ENCODE measurements at places on chromosomes 4 and X.

- DNase-seq: no peak
These were observed 20.1 kb downstream of the ZNF185 start for GRCh38 chrX:152917656-152918579.

DNA sequence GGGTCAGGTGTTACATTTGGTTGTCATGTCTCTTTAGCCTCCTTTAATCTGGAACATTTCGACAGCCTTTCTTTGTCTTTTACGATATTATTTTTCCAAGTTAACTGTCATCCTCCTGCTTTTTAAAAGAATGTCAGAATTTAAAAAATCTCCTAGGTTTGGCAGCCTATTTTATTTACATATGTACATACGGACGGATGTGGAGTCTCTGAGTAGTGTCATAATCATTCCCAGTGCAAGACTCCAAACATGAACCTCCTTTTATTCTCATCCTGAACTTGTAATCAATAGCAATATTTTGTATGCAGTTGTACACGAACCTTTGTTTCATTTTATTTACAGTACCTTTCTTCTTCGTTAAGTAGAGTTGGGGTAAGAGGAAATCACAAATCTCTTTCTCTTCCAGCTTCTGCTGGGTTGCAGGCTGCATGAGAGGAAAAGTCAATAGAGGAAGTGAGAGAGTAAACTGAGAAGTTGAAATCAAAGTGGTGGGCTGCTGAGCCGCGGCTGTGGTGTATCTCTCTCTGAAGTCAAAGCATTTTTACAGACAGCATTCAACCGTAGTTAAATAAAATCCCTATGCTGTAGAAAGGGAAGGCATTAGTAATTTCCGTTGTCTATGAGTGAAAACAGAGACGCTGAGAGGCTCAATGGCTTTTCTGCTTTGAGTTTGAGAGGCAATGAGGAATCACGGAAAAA, 53.9 kb upstream of the RPS6KA3 start:
- no peak for DNase-seq

DNA sequence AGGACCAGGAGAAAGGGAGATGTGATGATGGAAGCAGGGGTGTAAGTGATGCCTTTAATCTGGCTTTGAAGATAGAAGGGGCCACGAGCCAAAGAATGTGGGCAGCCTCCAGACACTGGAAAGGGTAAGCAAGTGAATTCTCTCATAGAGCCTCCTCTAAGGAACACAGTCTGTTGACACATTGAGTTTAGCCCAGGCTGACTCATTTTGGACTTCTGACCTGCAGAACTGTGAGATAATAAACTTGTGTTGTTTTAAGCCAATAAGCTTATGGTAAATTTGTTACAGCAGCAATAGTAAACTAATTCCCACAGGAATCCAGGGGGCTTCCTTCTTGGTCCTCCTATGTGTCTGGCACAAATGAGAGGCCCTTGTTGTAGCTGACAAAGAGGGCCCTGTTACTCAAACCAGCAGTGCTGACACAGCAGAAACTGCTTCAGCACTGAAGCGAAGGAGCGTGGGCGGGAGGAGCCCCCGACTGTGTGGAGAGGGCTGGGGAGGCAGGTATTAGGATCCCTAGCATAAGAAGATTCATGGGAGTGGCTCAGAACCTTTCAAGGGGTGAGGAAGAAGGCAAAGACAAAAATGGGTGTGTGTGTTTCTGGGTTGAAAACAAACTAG, 268.7 kb downstream of the NR3C2 start:
- DNase-seq: no peak

- DNase-seq: no peak
These were observed 370.2 kb upstream of the SPANXN4 start for GRCh38 chrX:142655507-142655906.

- DNase-seq: no peak
These were observed 35.8 kb upstream of the TADA2B start for GRCh38 chr4:7007142-7007907.

GRCh38 chr4:107916623-107917022, 14.7 kb upstream of the CYP2U1 start:
- DNase-seq: no peak

GRCh38 chr4:125191232-125191631, 123.5 kb upstream of the FAT4 start:
- no peak for DNase-seq

GRCh38 chr4:89836031-89836745, 773 bp downstream of the SNCA start:
- DNase-seq: no peak

GRCh38 chrX:132909643-132910042, 48.8 kb downstream of the HS6ST2 start:
- no peak for DNase-seq
